ENCODE measurements at places on chromosomes 6 and 20. TPM values are rescaled to one million over a fixed set of nuclear protein-coding genes. Genes with fewer than 3 reads are reported as not detected.

DNA sequence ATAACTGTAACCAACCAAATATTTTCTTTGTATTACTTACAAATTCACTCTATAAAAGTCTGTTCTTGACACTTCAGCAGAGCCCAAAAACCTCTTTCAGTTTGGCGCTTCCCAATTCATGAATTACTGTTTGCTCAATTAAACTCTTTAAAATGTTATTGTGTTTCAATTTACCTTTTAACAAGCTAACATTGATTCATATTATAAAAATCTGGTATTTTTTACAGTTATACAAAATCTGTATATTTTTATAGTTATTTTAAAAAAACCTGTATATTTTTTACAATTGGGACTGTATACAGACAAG lies 75.3 kb upstream of the E2F3 start:
- no peak for DNase-seq

DNA sequence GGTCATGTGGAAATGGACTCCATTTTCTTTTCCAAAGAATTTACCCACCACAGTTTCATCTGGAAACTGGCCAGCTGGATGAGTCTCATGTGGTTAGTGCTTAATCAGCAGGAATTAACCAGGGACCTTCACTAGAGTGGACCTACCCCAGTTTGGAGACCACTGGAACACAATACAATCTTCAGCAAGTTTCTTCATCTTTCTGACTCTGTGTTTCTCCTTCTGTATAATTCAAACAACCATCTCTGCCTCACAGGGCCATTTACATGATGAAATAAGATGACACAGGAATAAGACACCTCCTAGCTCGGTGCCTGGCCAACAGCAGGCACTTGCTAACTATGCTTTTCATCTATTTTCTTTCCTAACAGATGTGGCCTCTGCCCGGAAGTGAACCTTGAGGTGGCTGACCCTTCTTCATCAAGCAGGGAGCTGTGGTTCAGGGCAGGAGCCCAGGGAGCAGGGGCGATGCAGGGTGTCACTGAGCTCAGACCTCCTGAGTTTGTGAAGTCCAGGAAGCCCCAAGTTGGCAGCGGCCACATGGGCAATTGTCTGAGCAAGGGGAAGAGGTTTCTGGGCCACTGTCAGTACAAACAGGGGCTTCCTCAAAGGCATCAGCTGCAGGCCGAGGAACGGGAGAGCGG lies 98.8 kb downstream of the SOD2 start:
- DNase-seq: no peak

GRCh38 chr6:52595000-52595795 lies 18.3 kb upstream of the TRAM2 start:
- no peak for DNase-seq

- no peak for DNase-seq
Observed at GRCh38 chr6:113412589-113413357, 444.4 kb upstream of the MARCKS start.

- no peak for DNase-seq
Observed at GRCh38 chr6:110748453-110748852, 66.8 kb downstream of the CDK19 start.

Gene GABRR1
- total RNA-seq: not detected

Gene TEAD3
- total RNA-seq: not detected

- DNase-seq: no peak
Observed at GRCh38 chr6:133548423-133549159, 307.4 kb downstream of the EYA4 start.

Gene ABHD16B
- total RNA-seq: not detected

DNA sequence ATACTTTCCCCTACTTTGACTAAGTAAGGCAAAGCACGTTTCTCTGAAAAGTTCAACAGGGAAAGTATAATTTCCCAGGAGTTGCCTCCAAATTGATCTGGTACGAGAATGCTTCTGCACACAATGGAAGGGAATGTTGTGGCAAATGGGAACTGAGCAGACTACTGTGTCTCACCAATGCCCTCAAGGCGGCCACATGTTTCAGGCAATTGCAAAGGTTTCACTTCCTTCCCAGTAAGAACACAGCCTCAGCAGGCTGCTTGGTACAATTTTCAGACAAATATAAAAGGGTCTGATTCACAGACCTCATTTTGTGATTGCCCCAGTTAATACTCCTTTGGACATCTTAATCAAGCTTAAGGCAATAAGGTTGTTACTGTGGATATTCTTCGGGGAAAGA lies 71.2 kb downstream of the KIAA0319 start:
- DNase-seq: no peak

- no peak for DNase-seq
Observed at GRCh38 chr6:3457710-3458602, 1.1 kb upstream of the SLC22A23 start.

GRCh38 chr6:123515715-123516114 lies 121.0 kb downstream of the TRDN start:
- no peak for DNase-seq

DNA sequence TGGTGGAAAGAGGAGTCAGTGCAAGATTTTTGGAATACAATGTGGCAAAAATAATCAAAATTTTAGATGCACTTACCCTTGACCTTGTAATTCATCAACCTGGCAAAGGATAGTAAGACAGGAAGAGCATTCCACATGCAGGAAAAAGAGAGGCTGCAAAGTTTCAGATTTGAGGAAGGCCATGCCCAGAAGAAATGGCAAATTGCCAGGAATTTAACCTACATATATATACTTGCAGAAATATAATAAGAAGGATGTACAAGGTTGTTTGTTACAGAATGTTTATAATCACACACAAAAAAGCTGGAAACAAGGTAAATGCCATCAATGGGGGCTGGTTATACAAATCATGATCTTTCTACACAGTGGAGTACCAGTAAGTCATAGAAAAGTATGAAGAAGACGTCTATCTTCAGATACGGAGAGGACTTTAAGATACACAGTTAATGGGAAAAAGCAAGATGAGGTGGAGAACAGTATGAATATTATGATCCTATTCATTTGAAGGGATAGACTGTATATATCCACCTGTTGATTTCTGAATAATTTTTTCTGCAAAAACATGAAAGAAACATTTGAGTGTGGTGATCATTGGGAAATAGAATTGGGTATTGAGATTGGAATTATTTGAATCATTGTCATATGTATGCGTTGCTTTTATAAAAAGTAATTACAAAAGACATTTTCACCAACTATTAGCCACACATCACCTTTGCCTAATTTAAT lies 253.8 kb downstream of the TBC1D7 start:
- DNase-seq: no peak

Gene CDKN1A
- total RNA-seq: 255 TPM

DNA sequence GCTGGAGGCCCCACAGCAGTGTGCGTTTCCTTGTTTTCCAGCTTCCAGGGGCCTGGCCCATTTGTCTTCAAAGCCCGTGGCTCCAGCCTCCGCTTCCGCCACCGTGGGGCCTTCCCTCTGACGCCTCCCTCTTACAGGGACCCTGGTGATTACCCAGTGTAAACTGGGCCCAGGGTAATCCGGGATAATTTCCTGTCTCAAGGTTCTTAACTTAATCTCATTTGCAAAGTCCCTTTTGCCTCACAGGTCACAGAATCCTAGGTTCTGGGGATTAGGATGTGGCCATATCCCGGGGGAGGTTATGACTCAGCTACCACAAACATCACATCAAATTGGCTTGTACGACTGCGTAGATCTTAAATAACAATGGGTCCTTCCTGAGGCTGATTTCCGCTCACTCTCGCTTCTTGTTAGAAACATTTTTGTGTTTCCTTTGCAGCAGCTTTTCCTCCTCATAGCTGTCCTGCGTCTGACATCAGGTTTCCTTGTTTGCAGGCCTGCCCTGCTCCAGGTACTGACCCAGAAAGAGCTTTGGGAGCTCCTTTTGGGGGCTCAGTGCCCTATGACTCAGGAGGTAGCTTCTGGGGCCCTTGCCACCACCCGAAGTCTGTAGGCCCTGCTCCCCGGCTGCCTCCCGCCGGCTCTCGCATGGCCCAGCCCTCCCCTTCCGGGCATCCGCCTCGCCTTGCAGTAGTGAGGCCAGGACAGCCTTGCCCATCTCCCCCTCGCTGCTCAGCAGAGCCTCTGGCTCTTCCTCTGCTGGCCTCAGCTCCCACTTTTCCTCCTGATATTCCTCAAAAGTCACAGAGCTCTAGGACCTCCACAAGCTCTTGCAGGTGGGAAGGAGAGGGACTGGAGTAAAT lies 100.5 kb downstream of the ERMARD start:
- DNase-seq: no peak

DNA sequence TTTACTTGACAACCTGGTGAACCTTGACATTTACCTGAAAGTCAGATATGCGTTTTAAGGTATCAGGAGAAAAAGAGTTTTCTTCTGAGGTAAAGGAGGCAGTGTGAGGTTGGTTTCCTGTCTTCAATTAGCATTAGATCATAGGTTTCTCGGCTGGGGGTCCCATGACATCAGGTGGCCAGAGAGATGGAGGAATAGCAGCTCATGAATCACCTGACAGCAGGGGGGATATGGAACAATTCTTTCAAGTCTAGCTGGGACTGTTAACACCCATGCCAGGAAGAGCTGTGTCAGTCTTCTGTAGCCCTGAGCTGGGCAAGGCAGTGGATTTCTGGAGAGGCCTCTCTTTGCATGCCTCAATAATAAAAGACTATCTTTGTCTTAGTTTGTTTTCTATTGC lies 108.0 kb upstream of the TMEM170B start:
- no peak for DNase-seq

DNA sequence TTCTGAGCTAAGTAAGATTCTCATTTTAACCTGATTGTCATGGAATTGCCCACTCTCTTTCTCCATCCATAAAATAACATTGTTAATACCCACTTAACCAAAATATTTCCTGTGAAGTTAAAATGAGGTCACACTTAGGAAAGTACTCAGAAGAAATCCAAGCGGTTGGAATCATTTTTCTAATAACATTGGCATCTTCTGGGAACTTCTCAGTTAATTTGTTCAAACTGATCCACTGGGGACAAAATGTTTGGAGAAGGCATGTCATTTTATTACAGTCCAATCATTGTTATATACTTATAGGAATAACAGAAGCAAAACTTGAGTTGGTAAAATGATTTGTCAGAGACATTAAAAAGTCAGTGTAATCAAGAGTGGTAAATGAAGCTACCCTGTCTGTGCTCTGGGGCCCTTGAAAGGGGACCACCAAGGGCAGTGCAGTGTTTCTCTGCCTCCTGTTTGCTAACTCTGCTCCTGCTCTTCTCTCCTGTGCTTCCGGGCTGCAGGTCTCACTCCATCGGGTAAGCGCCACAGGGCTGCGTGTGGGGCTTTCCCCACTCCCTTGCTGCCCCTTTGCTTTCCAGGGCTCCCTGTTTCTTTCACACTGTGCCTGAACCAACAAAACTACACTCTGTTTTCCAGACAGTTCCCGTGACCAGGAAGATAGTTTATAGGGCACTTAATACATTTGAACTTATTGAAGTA lies 50.1 kb downstream of the HDDC2 start:
- no peak for DNase-seq

All from T-helper 17 cell (primary cell).